ENCODE measurements at places on chromosomes 4 and X. TPM values are rescaled to one million over a fixed set of nuclear protein-coding genes. Genes with fewer than 3 reads are reported as not detected.

The CHM gene
- total RNA-seq: 8.6 TPM

The GPR34 gene
- total RNA-seq: not detected

GRCh38 chr4:80926446-80926845, 104.1 kb upstream of the BMP3 start:
- peak; percentile 33 for DNase-seq

The CCNA2 gene
- total RNA-seq: 94.6 TPM

DNA sequence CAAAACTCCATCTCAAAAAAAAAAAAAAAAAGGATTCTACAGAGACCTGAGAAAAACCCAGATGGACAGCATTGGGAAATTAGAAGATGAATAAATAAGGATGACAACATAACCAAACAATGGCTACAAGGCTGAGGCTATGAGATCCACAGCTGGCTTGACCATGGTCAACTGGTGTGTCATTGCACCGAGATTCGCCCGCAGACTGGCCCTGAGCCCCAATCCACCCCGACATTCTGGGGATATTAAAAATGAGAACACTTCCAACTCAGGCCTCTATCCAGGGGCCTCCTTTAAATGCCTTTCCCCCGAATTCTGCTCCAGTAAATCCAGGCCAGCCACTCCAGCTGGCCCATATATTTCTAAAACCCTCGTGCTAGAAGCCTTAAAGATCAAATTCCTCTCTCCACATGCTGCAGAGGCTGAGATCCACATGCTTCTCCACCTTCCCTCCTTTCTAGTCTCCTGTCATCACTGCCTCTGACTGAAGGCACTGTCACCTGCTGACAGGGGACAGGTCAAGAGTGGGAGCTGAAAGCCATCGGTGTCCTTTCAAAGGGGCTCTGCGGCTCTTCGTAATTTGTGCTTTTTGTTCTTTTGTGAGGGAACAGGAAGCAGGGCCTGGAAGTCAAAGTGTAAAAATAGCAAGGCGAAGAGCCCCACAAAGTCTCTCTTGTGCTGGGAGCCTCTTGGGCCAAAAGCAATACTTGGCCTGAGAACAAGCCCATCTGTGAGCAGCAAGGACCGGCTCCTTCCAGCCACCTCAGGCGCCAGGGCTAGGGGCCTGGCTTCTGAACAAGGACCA, 203.7 kb downstream of the NSUN7 start:
- no peak for DNase-seq

The MAPK10 gene
- total RNA-seq: 0.51 TPM

GRCh38 chr4:155543126-155543765, 123.4 kb upstream of the GUCY1A1 start:
- no peak for DNase-seq

DNA sequence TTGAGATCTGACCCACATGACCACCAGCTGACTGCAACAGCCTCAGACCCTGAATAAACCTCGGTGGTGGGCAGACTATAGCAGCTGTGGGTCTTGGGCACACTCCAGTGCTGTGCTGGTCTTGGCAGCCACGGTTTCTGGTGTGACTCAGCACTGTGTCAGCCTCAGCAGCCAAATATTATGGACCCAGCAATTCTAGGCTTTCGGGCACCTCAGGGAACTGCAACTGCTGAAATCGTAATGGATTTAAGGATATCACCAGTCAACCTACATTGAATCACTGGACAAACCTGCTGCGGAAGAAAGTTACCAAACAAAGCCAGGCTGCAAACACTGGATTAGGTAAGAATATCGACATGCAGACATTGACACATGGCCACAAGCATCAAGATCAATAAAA, 10.5 kb upstream of the UBE2NL start:
- no peak for DNase-seq

- DNase-seq: no peak
Measured at GRCh38 chr4:122830426-122831095, 3.9 kb downstream of the FGF2 start.

DNA sequence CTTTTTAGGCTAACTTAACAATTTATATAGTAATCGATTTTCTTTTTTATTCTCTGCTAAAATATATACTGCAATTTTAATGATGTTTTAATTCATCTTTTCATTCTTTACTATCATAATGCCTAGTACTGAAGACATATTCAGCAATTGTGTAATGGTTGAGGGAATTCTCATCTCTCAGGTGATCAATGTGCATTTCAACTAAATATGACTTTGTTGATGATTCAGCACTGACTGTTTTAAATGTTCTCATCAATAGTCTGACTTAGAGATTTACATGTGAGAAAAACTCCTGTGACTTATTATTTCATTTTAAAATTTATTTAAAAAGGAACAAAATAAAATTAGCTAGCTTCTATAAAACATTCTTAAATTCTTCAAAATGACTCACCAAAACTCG, 1450.3 kb downstream of the STIM2 start:
- DNase-seq: no peak

DNA sequence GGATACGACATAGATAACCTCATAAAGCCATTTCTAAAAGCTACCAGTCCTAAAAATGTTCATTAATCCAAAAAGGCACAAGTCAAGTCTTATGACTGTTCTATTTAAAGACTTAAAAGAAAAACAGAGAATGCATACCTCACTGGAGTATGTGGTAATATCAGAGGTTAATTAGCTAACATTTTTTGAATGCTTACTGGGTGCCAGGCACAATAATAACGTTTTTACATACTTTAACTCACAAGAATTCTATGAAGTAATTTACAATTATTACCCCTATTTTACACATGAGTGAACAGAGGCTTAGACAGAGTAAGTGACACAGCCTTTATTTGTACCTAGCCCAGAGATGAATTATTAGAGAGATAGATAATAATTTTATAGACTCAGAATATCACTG, 207.5 kb downstream of the PDGFC start:
- no peak for DNase-seq

The MSANTD1 gene
- 0.44 TPM for total RNA-seq

DNA sequence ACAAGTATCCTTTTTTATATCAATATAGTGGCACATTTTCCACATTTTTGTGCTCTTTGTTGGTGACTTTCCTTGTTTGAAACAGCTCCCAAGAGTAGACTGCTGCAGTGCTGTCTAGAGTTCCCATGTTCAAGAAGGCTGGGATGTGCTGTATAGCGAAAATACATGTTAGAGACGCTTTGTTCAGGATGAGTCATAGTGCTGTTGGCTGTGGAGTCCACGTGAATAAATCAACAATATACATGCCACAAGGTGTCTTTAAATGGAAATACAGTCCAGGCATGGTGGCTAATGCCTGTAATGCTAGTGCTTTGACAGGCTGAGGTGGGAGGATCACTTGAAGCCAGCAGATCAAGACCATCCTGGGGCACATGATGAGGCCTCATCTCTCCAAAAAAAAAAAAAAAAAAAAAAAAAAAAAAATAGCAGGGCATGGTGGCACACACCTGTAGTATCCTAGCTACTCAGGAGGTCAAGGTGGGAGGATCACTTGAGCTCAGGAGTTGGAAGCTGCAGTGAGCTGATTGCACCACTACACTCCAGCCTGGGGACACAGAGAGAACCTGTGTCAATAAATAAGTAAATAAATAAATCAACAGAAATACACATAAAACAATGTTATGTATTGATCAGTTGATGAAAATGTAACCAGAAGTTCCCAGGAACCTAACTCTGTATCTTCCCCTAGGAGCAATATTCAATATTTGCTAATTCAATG, 256.8 kb upstream of the STS start:
- no peak for DNase-seq

The CD40LG gene
- total RNA-seq: not detected

The TKTL2 gene
- not detected for total RNA-seq

DNA sequence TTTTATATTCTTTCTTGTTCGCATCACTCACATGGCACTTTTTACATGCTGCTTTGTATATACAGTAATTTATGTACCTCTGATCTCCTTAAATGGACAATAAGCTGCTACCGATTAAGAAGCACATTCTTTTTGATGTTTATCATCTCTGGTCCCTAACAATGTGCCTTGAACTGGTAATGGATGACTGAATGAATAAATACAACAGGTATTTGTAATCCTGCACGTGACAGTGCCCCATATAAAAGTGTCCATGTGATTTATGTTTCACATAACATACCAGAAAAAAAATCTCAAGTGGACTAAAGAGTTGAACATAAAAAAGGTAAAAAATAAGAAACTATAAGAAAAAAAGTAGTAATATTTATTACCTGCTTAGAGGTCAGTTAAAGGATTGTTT, 7.7 kb upstream of the SLAIN2 start:
- no peak for DNase-seq

The HSFX1 gene
- total RNA-seq: 0.86 TPM

- no peak for DNase-seq
Measured at GRCh38 chr4:183522821-183523220, 18.0 kb downstream of the ING2 start.

GRCh38 chrX:67607466-67607865, 63.6 kb downstream of the AR start:
- no peak for DNase-seq

GRCh38 chr4:118964891-118965411, 76.3 kb downstream of the SYNPO2 start:
- no peak for DNase-seq
